ENCODE measurements at places on chromosomes 12 and 14.

DNA sequence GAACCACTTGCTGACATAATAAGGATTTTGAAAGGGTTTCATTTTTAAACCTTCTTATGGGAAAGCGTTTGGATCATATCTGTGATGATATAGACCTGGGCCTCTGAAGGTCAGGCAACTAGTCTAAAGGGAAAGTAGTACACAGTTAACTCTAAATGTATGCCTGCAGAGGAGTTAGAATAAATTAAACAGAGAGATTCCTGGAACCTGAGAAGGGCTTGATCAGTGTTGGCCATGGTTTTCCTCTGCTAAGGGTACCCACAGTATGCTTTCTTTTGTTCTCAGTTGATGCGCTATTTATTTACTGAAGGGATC, 14.4 kb upstream of the POLR3B start:
- DNase-seq = no peak

GRCh38 chr14:46451800-46452199, 199.8 kb downstream of the RPL10L start:
- DNase-seq = no peak

- DNase-seq = no peak
Measured at GRCh38 chr12:127414186-127414585, 852.8 kb upstream of the TMEM132C start.

DNA sequence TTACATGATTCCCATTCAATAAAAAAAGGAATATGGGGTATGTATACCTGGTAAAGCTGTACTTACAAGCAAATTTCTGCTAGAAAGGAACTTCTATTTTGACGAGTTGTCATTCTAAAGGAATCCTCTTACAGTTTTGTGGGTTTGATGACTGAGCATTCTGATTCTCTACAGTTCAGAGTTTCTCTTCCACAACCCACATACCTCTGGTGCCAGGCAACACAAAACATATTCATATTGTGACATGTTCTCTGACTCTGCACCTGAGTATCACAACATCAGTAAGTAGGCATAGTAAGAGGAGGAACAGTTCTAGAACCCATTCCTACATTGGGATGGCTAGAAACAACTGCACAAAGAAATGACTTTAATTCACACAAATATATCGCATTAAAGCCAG, 636.6 kb downstream of the MED13L start:
- DNase-seq = no peak

GRCh38 chr12:82926630-82927029, 239.9 kb downstream of the TMTC2 start:
- DNase-seq = no peak
